ENCODE measurements at places on chromosomes 2 and 18. TPM values are rescaled to one million over a fixed set of nuclear protein-coding genes. Genes with fewer than 3 reads are reported as not detected.
A peak's percentile ranks its signal among the peaks of the same experiment; 100 is the strongest.

The TGOLN2 gene
- total RNA-seq = 94.8 TPM

DNA sequence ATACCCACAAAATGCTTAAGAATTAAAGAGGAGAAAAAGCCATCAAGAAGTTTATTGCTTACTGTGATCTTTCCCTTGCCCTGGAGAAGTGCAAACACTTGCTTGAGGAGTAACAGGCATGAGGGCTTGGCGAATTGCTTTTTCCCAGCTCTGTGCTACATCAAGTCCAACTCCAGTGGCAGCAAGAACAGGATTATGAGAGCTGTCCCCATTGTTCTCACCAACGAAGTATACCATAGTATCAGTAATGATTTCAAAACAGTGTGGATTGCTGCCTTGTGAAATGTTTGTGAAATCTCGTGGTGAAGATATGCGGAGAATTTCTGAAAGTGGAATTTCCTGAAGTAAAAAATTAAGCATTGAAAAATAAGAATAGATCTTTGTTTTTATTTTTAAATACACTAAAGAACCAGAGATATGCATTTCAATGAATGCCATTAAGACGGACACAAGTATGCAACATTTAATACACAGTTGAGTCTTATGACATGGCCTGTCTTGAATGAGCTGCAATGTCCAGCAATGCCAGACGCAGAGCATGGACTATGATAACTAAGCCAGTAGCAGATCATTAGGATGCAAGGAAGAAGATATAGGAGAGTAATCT, 43.0 kb downstream of the NDUFAF7 start:
- no peaks in the 10 kb centered on the region for H3K27me3 ChIP-seq
- H3K4me1 ChIP-seq = no peaks in the 10 kb centered on the region
- no peak for DNase-seq
- no peak overlapping the region for H3K27ac ChIP-seq

- no peak overlapping the region for H3K4me3 ChIP-seq
- no peak overlapping the region for H3K27ac ChIP-seq
- H3K27me3 ChIP-seq = peaks cover 3% of the 10 kb centered on the region
- DNase-seq = no peak
Observed at GRCh38 chr2:113851640-113852039, 38.2 kb upstream of the ACTR3 start.

- no peak for DNase-seq
- no peak overlapping the region for H3K4me3 ChIP-seq
- no peaks in the 10 kb centered on the region for H3K36me3 ChIP-seq
- peaks cover 54% of the 10 kb centered on the region for H3K4me1 ChIP-seq
- no peak overlapping the region for H3K27ac ChIP-seq
Observed at GRCh38 chr2:179340678-179341077, 76.0 kb upstream of the SESTD1 start.

DNA sequence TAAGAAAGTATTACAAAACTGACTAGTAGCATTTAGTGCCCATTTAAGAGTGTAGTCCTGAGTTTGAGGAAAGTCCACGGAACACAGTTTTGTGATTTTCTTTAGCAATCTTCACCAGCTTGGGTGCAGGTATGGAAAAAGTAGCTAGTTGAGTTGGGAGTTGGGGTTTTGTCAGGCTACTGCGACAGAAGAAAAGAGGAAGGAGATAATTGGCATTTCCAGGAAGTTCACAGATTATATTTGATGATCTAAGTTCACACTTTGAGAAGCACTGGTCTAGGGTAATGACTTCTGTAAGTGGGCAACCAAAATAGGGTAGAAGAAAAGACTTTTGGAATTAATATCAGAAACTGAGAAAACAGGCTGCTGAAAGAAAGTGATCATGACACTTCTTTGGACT, 52.1 kb downstream of the VIL1 start:
- H3K27me3 ChIP-seq = no peaks in the 10 kb centered on the region
- DNase-seq = no peak
- H3K27ac ChIP-seq = no peak overlapping the region
- H3K4me1 ChIP-seq = no peaks in the 10 kb centered on the region

The NRP2 gene
- total RNA-seq = 58.4 TPM

DNA sequence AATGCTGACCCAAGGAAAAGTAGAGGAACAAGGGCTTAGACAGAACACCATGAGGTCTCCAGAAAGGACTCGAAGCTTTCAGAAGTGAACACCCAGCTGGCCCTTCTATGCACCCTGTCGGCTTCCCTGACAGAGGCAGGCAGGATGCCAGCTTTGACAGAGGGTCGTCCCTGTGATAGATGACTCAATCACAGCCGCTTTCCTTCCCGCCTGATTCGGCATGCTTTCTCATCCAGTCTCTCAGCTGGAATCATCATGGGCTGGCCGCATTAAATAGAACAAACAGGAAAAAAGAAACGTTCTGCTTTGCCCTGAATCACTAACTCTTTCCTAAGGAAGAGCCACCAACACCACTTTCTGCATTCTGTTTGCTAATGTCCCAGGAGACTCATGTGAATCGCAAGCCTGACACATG, 140.3 kb upstream of the RAB12 start:
- peaks cover 14% of the 10 kb centered on the region for H3K4me1 ChIP-seq
- no peak overlapping the region for H3K4me3 ChIP-seq

GRCh38 chr2:25314514-25315315, 27.0 kb downstream of the DNMT3A start:
- no peak overlapping the region for H3K27ac ChIP-seq
- H3K4me1 ChIP-seq = peaks cover 15% of the 10 kb centered on the region
- no peak for DNase-seq

The TUBB8B gene
- not detected for total RNA-seq

GRCh38 chr2:188138313-188138712, 153.4 kb upstream of the GULP1 start:
- H3K4me3 ChIP-seq = no peak overlapping the region
- H3K36me3 ChIP-seq = no peaks in the 10 kb centered on the region
- H3K27me3 ChIP-seq = no peaks in the 10 kb centered on the region
- H3K4me1 ChIP-seq = peaks cover 40% of the 10 kb centered on the region
- DNase-seq = no peak

The ZNF396 gene
- total RNA-seq = 1.9 TPM

- no peaks in the 10 kb centered on the region for H3K36me3 ChIP-seq
- peaks cover 4% of the 10 kb centered on the region for H3K27me3 ChIP-seq
- no peak overlapping the region for H3K4me3 ChIP-seq
- DNase-seq = no peak
Observed at GRCh38 chr2:182822733-182823132, 43.7 kb downstream of the FRZB start.

DNA sequence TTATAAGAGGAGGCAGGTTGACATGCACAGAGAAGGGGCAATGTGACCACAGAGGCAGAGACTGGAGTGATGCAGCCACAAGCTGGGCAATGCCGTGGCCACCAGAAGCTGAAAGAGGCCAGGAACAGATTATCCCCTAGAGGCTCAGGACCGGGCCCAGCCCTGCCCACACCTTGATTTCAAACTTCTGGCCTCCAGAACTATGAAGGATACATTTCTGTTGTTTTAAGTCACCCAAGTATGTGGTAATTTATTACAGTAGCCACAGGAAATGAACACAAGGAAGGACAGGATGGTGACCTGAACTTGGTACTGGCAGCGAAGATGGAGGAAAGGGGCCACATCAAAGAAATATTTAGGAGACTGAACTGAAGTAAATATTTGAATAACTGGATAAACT, 66.8 kb upstream of the RIOK3 start:
- H3K27ac ChIP-seq = no peak overlapping the region
- H3K36me3 ChIP-seq = no peaks in the 10 kb centered on the region
- no peaks in the 10 kb centered on the region for H3K27me3 ChIP-seq
- no peak overlapping the region for H3K4me3 ChIP-seq
- no peak for DNase-seq
- H3K4me1 ChIP-seq = peaks cover 14% of the 10 kb centered on the region

The PCARE gene
- total RNA-seq = not detected

- H3K27ac ChIP-seq = no peak overlapping the region
- H3K36me3 ChIP-seq = no peaks in the 10 kb centered on the region
- peaks cover 3% of the 10 kb centered on the region for H3K4me1 ChIP-seq
- DNase-seq = no peak
Observed at GRCh38 chr2:53583583-53583982, 184.0 kb upstream of the CHAC2 start.

The CNRIP1 gene
- 33.9 TPM for total RNA-seq

The LYG1 gene
- 1.8 TPM for total RNA-seq

The SATB2 gene
- total RNA-seq = 11.6 TPM

The CPO gene
- not detected for total RNA-seq

The FLACC1 gene
- total RNA-seq = 2.1 TPM

The MZT2A gene
- total RNA-seq = 110 TPM

The AFF3 gene
- 239 TPM for total RNA-seq

GRCh38 chr2:68099260-68099659, 36.5 kb upstream of the C1D start:
- no peak overlapping the region for H3K4me3 ChIP-seq
- no peaks in the 10 kb centered on the region for H3K36me3 ChIP-seq
- no peaks in the 10 kb centered on the region for H3K4me1 ChIP-seq
- no peak for DNase-seq

The C2orf81 gene
- total RNA-seq = 2.4 TPM

DNA sequence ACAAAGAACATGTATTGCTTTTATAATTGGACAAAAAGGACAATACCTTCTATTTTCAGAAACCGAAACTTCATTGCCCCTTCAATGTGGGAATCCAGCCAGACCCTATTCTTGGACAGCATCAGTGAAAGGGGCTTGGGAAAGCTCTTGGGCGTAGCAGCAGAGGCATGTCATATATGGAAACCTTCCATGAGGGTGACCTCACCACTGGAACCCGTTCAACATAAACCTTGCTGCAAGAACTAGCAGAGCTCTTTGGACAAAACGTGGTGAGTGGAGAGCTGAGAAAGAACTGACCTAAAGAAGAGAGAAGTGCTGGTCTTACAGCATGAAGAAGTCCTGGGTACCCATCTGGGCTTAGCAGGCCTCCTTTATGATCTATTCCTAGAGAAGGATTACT, 22.7 kb upstream of the ACTG2 start:
- H3K27ac ChIP-seq = peak overlapping the region; percentile 52
- H3K36me3 ChIP-seq = peaks cover 23% of the 10 kb centered on the region
- H3K27me3 ChIP-seq = no peaks in the 10 kb centered on the region
- no peak for DNase-seq
- H3K4me3 ChIP-seq = no peak overlapping the region

GRCh38 chr18:23887493-23887892, 127.1 kb upstream of the TTC39C start:
- DNase-seq = no peak
- no peak overlapping the region for H3K27ac ChIP-seq
- no peaks in the 10 kb centered on the region for H3K36me3 ChIP-seq
- no peaks in the 10 kb centered on the region for H3K27me3 ChIP-seq
- H3K4me1 ChIP-seq = peaks cover 9% of the 10 kb centered on the region
- no peak overlapping the region for H3K4me3 ChIP-seq
